H54 (cell line): ENCODE measurements at places on chromosomes 4 and X.

GRCh38 chr4:183636923-183637322 lies 22.1 kb downstream of the RWDD4 start:
- no peak for DNase-seq

GRCh38 chr4:95317085-95317793 lies 231.5 kb downstream of the UNC5C start:
- DNase-seq = no peak

DNA sequence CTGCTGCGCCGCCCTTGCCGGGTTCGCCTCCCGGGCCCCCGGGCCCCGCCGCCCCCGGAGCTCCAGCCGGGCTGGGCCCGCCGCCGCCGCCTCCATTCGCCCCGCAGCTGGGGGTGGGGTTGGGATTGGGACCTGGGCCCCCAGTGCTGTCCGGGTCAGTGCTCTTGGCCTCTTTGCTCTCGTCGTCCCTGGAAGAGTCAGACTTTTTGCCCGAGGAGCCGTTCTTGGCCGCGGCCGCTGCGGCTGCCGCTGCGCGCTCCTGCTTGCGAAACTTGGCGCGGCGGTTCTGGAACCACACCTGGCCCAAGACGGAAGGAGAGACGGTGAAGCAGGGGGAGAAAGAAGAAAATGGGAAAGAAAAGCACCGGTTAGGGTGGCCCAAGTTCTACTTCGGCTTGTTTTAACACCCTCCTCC lies 2.5 kb downstream of the PHOX2B start:
- no peak for DNase-seq

- no peak for DNase-seq
Measured at GRCh38 chr4:93756101-93756500, 72.5 kb upstream of the ATOH1 start.

- no peak for DNase-seq
Measured at GRCh38 chr4:3714642-3715001, 51.6 kb upstream of the ADRA2C start.

DNA sequence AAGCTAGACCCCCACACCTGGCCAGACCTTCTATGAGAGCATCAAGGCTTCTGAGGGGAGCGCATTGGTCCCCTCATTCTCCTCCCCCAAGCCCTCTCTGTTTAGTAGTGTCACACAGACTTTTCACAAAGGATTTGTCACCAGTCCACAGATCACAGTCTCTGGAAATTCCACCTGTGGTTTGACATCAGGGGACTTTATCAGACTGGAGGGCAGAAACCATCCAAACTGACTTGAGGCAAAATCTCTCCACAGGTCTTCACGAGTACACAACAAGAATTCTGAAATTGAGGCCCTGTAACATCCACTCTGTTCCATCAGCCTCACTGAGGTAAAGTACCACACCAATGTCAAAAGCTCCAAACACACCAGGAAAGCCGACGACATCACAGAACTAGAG lies 112.5 kb downstream of the SH3KBP1 start:
- DNase-seq = no peak

GRCh38 chr4:78737035-78737434 lies 39.1 kb upstream of the BMP2K start:
- no peak for DNase-seq

GRCh38 chr4:124685851-124686250 lies 26.7 kb downstream of the ANKRD50 start:
- no peak for DNase-seq

- DNase-seq = no peak
Measured at GRCh38 chr4:121151942-121152341, 12.2 kb downstream of the TNIP3 start.

- DNase-seq = no peak
Measured at GRCh38 chr4:107319386-107319785, 283.3 kb upstream of the DKK2 start.

DNA sequence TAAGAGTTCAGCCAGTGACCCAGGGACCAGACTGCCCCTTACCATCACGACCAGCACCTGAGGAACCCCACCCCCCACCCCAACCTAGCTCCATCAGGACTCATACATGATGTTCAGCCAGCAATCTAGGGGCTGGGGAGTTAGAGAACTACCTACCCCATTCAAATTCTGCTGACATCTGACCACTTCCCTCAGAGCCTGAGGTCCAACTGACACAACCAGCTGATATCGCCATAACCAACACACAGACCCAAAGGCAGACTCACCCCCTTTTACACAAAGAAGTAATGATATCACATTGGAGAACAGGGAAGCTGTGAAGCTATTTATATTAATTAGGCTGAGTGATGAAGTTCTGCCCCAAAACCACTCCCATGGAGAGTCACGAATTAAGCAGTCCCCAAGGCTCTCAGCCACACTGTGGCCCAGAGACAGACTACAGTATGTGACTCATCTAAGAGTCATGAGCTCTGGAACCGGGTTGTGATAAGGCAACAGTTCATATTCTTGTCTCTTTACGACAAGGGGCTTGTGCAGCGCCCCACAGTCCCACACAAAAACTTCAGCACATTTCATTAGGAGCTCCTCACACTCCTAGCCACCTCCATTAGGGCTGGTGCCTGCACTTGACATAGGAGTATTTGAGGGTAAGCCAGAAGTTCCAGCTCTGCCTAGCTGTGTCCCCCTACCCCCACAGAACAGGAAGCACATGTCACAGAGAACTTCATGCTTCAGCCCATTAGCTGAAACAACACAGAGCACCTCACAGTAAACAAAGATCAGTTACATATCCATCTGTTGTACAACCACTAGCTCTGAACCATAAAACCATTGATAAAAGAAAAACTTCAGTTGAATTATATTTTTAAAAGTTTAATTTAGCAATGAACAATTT lies 184.7 kb upstream of the ZCCHC13 start:
- peak; percentile 50 for DNase-seq

- DNase-seq = no peak
Measured at GRCh38 chr4:148300877-148301276, 141.3 kb downstream of the NR3C2 start.

GRCh38 chrX:112844250-112844649 lies 3.6 kb upstream of the AMOT start:
- DNase-seq = no peak

DNA sequence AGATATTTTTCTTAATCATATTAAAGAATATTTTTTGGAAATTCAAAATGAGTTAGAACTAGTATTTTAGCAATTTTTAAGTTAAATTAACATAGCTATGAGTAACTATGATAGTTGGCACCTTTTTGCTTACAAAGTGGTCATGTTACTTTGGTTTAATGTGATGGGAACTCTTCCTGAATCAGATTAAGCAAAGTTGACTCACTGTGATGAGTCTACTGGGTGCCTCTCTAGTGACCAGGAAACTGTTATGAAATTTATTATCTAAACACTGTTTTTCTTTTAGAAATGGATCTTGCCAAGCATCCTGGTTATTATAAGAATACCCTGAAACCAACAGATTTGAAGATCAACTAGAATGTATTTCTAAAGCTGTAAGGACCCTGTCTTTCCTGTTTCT lies 985.8 kb downstream of the TRAM1L1 start:
- DNase-seq = peak; percentile 0

DNA sequence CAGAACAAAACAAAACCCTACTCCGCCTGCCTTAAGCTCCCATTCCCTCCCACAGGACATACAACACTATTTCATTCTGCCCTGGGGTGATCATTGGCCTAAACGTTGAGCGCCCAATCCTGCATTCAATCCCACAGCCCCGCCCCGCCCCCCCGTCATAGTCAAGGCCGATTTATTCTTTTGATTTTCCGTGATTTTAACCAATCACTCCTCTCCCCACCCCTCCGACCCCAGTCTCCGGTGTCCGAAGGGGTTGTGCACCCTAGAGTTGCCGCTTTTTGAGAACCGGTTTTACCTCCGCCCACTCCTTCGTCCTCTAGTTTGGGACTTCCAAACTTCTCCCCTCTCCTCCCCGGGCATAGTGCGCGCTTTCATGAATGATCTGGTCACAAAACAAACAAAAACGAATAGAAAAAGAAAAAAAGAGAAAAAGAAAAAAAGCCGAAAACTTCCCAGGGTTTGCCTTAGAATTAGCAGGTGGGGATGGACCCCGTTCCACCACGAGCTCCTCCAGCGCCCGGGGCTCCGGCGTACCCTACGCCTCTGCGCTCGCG lies 446 bp upstream of the UBE2A start:
- peak; percentile 36 for DNase-seq

DNA sequence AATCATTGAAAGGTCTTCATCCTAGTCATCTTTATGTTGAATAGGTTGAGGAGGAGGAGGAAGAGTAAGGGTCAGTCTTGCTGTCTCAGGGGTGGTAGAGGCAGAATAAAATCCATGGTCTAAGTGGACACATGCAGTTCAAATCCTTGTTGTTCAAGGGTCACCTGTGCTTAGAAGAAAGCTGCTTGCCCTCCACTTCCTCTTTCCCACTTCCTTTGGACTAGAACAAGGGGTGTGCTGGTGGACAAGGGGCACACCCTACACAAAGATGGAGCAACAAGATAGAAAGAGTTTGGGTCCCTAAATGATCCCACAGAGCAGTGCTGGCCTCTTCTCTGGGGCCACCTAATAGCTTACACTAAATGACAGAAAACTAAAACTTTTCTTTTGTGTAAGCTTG lies 47.9 kb downstream of the HSD17B13 start:
- no peak for DNase-seq

- DNase-seq = no peak
Measured at GRCh38 chr4:73451981-73452747, 16.1 kb downstream of the AFP start.

- no peak for DNase-seq
Measured at GRCh38 chr4:26377328-26378311, 56.8 kb downstream of the RBPJ start.

DNA sequence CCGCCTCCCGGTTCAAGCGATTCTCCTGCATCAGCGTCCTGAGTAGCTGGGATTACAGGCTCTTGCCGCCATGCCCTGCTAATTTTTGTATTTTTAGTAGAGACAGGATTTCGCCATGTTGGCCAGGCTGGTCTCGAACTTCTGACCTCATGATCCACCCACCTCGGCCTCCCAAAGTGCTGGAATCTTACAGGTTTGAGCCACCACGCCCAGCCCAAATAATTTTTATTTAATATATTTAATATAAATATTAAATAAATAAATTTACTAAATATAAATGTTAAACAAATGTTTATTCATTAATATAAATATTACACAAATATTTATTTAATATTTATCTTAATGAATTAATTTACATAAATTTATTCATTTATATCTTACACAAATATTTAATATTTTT lies 120.2 kb downstream of the SHOX start:
- no peak for DNase-seq

- no peak for DNase-seq
Measured at GRCh38 chr4:116118221-116118620, 967.2 kb downstream of the TRAM1L1 start.

- DNase-seq = no peak
Measured at GRCh38 chr4:15368856-15369255, 59.0 kb upstream of the C1QTNF7 start.

- no peak for DNase-seq
Measured at GRCh38 chr4:90357117-90357710, 230.0 kb downstream of the CCSER1 start.

GRCh38 chrX:2410279-2411020 lies 90.3 kb downstream of the DHRSX start:
- DNase-seq = no peak

DNA sequence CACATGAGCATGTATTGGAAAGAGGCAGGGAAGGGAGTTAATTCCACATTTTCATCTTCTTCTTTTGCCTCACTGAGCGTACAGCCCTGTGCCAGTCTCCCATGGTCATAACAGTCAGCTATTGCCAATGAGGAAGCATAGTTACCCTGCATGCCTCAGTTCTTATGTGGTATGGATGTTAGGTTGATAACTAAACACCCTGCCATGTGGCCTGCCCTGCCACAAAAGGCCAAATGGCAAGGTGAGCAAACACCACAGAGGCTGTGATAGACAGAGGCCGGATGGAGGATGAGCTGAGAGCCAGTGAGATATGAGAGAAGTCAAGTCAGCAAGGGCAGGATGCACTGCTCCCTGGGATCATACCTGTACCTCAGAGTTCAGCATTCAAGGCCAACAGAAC lies 59.3 kb downstream of the BTC start:
- DNase-seq = no peak

DNA sequence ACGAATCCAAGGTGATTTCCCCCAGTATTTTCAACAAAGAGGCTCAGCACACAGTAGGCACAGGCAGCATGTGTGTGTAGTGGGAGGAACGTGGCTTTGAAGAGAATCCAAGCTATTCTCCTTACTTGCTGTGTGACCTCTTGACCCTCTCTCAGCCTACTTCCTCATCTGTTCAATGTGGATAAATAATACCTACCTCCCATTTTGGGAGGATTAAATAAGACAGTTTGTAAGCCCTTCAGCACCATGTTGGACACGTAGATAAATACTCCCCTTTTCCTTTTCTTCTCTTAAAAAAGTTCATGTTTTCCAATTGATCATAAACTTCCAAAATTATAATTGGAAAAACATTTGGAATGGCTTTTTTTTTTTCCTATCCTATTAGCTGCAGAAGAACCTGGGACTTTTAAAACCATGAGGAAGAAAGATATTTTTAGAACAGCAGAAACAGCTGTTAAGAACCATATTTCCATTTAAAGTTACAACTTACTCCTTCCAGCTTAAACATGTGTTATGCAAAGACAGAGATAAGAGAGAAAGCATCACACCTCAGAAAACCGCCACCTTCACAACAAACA lies 56.1 kb upstream of the TMEM131L start:
- DNase-seq = no peak

DNA sequence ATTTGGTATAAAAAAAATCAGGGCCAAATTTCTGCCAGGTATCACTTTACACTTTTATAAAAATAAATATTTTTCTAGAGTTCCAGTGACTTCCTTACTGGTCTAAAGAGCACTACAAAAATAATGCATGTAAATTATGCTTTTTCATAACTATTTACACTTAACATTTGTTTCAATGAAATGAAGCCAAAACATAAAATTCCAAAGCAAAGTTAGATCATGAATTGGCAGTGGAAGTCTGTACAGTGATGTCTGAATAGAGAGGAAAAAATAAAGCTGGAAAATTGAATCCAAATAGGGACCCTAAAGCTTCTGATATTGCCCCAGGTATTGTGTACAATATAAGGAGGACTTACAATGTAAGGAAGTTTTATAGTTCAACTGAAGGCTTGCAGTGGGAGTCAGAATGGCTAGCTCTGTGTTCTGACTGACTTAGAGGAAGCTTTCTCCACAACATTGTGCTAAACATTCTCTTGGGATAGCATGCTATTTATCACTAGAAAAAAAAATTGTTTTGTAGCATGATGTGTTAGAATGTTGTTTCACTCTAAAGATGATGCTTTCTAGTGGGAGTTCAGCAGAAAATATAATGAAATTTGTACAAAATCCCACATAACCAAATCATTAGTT lies 288.2 kb upstream of the UGT8 start:
- DNase-seq = no peak

DNA sequence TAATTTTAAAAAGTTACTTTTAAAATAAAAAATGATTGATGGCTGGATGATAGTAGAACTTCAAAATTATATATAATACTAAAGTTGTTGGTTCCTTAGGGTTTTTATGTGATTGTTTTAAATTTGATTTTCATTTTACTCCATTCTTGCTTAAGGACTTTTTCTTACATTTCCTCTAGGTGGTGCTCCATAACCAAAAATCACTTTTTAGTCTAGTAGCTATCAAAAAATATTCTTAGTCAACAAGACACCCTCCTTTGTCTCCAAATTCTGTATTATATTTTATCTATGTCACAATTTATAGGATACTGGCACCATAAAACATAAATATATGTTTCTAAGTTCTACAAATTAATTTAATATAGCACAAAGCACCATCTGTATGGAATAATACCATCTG lies 67.2 kb upstream of the BRWD3 start:
- DNase-seq = no peak
